SJSA1 (cell line): ENCODE measurements at places on chromosomes 2 and 18. TPM values are rescaled to one million over a fixed set of nuclear protein-coding genes. Genes with fewer than 3 reads are reported as not detected.

GRCh38 chr2:97011977-97012569, 25.7 kb upstream of the FAM178B start:
- H3K27me3 ChIP-seq: no peaks in the 10 kb centered on the region
- no peak for DNase-seq
- H3K4me1 ChIP-seq: no peaks in the 10 kb centered on the region
- H3K27ac ChIP-seq: no peak overlapping the region
- no peak overlapping the region for H3K4me3 ChIP-seq

- no peaks in the 10 kb centered on the region for H3K36me3 ChIP-seq
- no peak overlapping the region for H3K27ac ChIP-seq
- H3K27me3 ChIP-seq: no peaks in the 10 kb centered on the region
- no peak overlapping the region for H3K4me3 ChIP-seq
- no peak for DNase-seq
- H3K4me1 ChIP-seq: no peaks in the 10 kb centered on the region
Observed at GRCh38 chr18:12779043-12779442, 76.2 kb downstream of the PSMG2 start.

Gene RAMP1
- 0.22 and 1.7 TPM in 2 replicates for total RNA-seq

DNA sequence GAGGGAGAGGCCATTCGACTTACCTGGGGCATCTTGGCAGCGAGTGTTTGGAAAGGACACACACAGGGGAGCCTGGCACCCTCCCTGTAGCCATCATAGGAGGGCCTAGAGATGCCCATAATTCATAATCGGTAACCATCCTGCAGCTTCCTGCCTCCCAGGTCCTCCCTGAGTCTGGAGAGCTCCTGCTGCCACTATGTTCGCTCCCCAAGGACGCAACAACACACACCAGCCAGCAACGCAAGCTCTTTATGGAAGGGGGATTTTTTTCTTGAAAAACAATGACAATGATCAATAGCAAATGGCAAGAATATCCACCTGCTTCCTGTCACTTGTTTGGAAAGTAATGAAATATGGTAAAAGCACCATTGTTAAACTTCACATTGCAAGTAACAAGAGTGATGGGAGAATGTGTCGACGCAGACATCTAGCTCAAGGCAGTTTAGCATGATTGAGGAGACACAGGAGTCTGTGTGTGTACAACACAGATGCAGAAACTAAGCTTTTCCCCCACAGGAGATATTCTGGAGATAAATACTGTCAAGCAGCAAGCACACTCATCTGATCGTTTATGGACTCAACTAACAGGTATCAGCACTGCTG, 24.9 kb upstream of the CREG2 start:
- H3K36me3 ChIP-seq: no peaks in the 10 kb centered on the region
- DNase-seq: no peak
- peaks cover 10% of the 10 kb centered on the region for H3K4me1 ChIP-seq
- H3K27ac ChIP-seq: no peak overlapping the region

GRCh38 chr2:195212586-195212985, 444.4 kb upstream of the SLC39A10 start:
- H3K36me3 ChIP-seq: no peaks in the 10 kb centered on the region
- DNase-seq: no peak
- H3K27ac ChIP-seq: no peak overlapping the region
